ENCODE measurements at places on chromosomes 4 and X.

- no peak for DNase-seq
Measured at GRCh38 chr4:56971383-56971782, 6.0 kb downstream of the NOA1 start.

GRCh38 chr4:182174979-182175378 lies 68.2 kb upstream of the TENM3 start:
- DNase-seq = no peak

GRCh38 chr4:87353592-87353991 lies 30.9 kb upstream of the HSD17B13 start:
- DNase-seq = peak; percentile 58

- DNase-seq = no peak
Measured at GRCh38 chr4:11423465-11423864, 5.2 kb downstream of the HS3ST1 start.

- DNase-seq = no peak
Measured at GRCh38 chr4:20805716-20806115, 105.5 kb downstream of the PACRGL start.

GRCh38 chrX:22338740-22339139 lies 66.0 kb downstream of the CBLL2 start:
- DNase-seq = no peak

GRCh38 chrX:110089656-110090403 lies 86.9 kb downstream of the TMEM164 start:
- DNase-seq = no peak

- no peak for DNase-seq
Measured at GRCh38 chr4:101555341-101555880, 208.1 kb upstream of the PPP3CA start.

DNA sequence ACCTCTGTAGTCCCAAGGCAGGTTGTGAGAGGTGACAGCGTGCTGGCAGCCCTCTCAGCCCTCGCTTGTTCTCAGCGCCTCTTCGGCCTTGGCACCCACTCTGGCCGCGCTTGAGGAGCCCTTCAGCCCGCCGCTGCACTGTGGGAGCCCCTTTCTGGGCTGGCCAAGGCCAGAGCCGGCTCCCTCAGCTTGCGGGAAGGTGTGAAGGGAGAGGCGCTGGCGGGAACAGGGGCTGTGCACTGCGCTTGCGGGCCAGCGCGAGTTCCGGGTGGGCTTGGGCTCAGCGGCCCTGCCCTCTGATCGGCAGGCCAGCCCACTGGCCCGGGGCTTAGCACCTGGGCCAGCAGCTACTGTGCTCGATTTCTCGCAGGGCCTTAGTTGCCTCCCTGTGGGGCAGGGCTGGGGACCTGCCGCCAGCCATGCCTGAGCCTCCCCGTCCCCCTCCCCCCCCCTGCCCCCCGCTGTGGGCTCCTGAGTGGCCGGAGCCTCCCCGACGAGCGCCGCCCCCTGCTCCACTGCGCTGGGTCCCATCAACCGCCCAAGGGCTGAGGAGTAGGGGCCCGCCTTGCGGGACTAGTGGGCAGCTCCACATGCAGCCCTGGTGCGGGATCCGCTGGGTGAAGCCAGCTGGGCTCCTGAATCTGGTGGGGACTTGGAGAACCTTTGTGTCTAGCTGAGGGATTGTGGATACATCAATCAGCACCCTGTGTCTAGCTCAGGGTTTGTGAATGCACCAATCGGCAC lies 347.6 kb downstream of the KLHL13 start:
- no peak for DNase-seq

GRCh38 chr4:128670513-128670912 lies 139.0 kb upstream of the JADE1 start:
- DNase-seq = no peak

DNA sequence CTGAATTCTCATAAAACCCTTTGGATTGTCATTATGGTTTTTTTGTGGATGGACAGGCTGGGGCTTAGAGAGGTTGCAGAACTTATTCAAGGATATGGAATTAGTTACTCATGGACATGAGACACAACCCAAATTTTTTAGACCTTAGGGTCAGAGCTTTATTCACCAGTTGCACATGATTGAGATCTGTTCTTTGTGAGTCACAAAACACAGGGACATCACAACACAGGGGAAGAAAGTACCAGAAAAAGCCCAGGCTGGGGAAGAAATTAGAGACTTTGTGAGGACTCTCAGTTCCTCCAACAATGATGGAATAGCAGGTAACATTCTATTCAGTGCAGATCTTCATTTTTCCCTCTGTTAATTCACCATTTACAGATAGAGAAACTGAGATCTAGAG lies 602.4 kb upstream of the CPEB2 start:
- DNase-seq = no peak

DNA sequence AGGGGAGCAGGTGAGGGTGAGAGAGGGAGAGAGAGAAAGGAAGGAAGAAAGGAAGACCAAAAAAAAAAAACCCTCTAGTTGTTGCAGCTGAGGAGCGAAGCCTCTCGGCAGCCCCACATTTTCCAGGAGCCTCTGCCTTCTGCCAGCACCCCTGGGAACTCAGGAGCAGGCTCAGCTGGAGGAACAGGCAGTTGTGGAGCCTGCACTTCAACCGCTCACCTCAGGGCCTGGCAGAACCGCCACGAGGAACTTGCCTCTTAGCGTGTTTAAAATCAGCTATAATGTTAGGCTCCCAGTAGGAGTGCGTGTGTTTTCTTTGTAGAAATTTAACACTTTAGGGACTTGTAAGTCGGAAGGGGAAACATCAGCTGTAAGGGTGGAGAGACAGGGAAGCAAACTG lies 65.7 kb downstream of the SEL1L3 start:
- DNase-seq = no peak

- peak; percentile 7 for DNase-seq
Measured at GRCh38 chrX:108735679-108736508, 469 bp downstream of the IRS4 start.

- DNase-seq = no peak
Measured at GRCh38 chr4:108611365-108611764, 9.0 kb upstream of the RPL34 start.

DNA sequence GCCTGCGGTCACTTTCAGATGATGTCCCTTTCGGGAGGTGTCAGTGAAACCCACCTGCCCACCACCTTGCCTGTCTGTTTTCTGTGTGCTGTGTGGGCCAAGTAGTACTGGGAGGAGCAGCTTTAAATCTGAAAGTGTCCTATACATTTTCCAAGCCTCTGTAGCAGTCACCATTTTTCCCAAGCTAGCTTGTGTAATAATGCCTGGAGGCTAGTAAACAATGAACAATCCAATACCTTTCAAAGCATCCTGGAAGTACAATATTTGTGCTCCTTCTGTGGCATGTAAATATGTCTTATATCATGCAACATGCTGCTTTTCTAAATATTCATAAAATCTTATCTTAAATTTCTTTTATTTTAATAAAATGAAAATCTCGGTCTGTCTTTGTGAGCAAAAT lies 111.6 kb upstream of the C1GALT1C1 start:
- DNase-seq = no peak

DNA sequence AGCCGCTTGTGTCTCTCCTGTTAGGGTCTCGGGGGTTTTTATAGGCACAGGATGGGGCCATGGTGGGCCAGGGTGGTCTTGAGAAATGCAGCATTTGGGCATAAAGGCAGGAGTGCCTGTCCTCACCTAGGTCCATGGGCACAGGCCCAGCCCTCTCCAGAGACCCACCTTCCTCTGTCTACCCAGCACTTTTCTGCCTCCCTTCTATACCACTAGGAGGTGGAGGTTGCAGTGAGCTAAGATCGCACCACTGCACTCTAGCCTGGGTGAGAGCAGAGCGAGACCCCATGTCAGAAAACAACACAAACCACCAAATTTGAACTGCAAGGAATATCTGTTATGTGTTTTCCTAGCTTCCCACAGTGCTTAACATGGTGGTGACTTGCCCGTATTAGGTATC lies 38.0 kb downstream of the MOB1B start:
- DNase-seq = no peak

DNA sequence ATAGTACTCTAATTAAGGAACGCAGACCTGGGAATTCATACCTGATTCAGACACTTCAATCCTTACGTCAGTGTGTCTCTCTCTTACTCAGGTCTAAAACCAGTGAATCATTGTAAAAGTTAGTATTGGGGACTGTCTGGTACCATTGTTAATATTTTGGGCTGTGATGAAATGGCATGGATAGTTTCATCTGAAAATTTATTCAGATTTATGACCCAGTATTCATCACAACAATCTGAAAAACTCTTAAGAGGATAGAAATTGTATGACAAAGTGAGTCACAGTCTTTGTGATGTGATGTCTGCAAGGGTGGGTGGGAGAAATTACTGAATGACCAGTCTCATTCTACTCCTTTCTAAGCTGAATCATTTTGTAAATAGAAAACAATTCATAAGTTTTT lies 10.3 kb downstream of the FGF2 start:
- DNase-seq = no peak

- DNase-seq = no peak
Measured at GRCh38 chr4:52012651-52013050, 7.5 kb downstream of the LRRC66 start.

DNA sequence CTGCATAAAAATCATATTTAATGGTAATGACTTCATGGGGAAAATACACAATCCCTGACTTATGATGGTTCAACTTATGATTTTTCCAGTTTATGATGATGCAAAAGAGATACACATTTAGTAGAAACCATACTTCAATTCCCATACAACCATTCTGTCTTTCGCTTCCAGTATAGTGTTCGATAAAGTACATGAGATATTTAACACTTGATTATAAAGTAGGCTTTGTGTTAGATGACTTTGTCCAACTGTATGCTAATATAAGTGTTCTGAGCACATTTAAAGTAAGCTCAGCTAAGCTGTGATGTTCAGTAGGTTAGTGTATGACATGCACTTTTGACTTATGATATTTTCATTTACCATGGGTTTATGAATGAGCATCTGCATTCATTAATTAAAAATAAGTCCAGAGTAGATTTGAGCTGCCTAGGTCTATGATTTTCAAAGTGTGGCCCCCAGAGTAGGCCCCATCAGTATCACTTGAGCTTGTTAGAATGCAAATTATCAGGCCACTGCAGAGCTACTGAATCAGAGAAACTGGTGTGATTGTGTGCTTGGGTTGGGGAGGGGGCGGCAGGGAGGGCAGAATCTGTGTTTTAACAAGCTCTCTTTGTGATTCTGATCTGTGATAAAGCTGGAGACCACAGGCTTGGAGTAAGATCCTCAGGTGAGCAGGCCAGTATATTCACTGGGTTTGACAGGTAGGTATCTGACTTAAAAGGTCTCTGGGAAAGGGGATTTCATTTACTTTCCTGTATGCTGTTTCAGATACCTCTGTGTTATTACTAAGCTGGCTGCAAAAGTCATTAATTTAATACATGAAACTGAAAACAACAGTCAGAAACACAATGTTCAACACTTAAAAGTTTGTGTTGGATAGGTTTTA lies 8.4 kb downstream of the ATP10D start:
- peak; percentile 12 for DNase-seq

GRCh38 chr4:42724451-42724850 lies 67.5 kb upstream of the ATP8A1 start:
- no peak for DNase-seq

DNA sequence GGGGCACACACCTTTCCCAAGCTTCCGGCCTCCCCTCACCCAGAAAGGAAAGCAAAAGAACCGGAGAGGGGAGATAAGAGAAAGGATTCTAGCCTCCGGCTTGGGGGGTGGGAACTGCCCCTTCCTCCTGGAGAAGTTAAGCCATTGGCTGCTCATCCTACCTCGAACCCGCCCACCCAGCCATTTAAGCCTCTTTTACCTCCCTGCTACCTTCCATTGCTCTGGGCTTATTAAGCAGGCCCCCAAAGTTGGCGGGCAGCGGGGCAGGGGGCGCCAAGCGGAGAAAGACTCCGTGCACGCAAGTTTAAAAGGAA lies 2.3 kb downstream of the MAML3 start:
- no peak for DNase-seq

DNA sequence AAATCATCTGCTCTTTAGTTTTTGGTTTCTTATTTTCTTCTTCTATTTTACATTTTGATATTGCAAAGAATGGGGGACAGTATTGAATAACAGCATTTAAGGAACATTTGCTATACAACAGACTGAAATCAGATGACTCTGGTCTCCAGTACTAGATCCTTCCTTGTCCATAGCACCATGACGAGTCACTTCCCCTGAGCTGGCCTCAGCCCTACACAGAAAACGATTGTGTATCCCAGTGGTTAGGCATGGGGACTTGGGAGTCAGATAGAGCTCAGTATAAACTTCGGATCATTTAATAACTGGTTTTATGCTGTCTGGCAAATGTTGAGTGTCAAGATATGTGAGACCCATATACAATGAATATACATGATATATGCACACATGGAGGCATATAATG lies 44.7 kb upstream of the BEX4 start:
- DNase-seq = no peak

DNA sequence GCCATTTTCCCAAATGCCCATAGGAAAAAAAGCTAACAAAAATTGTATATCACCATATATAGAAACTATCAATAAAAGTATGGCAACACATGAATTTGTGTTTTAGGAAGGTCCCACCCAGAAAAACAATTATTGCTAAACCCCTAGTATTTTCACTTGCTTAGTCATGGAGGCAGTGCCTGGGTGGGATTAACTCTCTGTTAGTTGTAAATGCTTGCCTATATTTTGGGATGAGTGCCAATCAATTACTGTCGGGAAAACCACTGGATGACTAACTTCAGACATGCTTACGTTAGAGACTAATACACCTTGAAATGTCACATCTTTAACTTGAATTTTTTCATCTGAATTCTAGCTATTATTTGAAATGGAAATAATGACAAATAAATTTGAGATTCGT lies 33.9 kb downstream of the TMPRSS11A start:
- DNase-seq = no peak

- DNase-seq = no peak
Measured at GRCh38 chr4:126568652-126569570, 1063.8 kb upstream of the INTU start.

GRCh38 chr4:153758688-153759406 lies 977 bp downstream of the RNF175 start:
- no peak for DNase-seq

DNA sequence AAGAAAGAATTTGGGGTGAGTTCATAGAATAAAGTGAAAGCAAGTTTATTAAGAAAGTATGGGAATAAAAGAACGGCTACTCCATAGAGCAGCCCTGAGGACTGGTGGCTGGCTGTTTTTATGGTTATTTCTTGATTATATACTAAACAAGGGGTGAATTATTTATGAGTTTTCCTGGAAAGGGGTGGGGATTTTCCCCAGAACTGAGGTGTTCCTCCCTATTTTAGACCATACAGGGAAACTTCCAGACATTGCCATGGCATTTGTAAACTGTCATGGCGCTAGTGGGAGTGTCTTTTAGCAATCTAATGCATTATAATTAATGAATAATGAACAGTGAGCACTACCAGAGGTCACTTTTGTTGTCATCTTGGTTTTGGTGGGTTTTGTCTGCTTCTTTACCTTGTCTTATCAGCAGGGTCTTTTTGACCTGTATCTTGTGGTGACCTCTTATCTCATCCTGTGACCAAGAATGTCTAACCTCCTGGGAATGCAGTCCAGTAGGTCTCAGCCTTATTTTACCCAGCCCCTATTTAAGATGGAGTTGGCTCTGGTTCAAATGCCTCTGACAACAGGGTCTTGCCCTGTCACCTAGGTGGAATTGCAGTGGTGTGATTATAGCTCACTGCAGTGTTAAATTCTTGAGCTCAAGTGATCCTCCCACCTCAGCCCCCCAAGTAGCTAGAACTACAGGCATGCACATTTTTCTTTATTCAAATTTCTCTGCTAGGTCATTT lies 27.1 kb downstream of the RAPGEF2 start:
- DNase-seq = no peak

Data from GM20000 (cell line).